ENCODE measurements at places on chromosomes 11 and 22.

DNA sequence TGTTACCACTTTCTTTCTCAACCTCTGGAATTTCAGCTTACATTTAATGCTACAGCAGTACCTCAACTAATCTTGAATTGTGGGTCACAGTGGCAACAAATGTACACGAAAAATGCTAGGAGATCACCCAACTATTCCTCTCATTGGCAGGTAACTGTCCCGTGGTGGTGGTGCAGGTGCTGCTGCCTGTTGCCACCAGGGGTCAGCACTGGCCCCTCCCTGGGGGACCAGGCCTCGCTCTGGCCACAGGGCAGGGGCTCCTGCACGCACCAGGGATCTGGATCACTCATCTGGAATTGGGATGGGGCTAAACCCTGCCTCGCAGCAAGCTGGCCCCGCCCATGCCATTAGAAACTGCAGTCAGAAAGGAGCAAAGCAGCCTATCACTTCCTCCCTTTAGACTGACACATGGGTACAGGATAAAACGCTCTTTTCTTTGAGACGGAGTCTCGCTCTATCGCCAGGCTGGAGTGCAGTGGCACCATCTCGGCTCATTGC is 6.9 kb upstream of the POLDIP3 start:
- DNase-seq: no peak

GRCh38 chr11:35042224-35042623 is 96.7 kb upstream of the CD44 start:
- no peak for DNase-seq

DNA sequence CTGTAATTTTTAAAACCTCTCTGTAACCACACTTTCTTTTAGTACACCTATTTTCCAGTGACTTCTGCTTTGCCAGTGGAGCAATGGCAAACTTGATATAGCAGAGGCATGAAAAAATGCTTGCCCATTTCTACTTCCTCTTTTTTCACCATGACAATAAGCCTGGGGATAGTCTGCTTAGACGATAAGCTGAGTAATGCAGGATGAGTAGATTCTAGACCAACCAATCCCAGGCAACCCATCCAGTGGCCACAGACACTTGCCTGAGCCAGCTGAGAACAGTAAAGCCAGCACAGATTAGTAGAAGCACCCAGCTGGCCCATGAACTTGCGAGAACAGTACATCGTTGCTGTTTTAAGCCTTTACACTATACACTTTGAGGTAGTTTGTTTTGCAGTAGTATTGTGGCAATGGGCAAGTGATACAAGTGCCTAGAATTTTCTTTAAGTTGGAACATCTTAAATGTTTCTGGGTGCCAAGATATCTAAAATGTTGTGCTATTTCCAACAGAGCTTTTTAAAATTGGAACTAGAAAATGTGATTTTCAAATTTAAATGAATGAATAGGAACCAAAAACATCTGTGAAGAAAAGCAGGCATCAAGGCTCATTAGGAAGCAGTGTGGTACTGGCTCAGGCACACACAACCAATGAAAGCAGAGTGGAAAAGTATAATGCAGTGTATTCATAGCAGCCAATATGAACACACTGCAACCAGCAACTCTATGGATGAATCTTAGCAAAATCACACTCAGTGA is 37.7 kb downstream of the DDI1 start:
- no peak for DNase-seq

DNA sequence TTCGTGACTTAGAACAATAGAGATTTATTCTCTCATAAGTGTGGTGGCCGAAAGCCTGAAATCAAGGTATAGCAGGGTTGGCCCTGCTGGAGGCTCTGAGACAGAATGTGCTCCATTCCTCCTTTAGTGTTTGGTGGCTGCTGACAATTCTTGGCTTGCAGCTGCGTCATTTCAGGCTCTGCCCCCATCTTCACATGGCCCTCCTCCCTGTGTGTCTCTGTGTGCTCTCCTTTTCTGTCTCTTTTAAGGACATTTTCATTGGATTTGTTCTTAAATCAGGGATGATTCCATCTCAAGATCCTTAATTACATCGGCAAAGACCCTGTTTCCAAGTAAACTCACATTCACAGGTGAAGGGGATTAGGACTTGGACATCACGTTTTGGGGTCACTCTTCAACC is 10.2 kb upstream of the APOL6 start:
- DNase-seq: no peak

- no peak for DNase-seq
Observed at GRCh38 chr11:118872403-118872821, 11.3 kb upstream of the CXCR5 start.

DNA sequence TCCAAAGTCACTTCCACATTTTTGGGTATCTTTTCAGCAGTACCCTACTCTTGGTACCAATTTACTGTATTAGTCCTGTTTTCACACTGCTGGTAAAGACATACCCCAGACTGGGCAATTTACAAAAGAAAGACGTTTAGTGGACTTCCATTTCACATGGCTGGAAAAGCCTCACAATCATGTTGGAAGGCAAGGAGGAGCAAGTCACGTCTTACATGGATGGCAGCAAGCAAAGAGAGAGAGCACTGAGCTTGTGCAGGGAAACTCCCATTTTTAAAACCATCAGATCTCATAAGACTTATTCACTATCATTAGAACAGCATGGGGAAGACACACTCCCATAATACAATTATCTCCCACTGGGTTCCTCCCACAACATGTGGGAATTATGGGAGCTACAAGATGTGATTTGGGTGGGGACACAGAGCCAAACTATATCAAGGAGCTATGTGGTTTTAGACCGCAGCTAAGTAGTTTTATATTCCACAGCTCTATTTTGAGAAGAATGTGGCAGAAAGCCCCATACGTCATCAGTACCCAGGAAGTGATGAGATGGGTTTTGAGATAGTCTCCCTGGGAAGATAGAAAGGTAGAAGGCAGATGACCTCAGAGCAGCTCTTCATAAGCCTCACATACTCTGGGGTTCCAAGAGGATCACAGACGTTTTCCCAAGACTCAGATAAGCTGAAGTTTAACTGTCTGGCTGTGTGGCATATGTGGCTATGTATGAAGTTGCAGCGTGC is 96.3 kb downstream of the APIP start:
- no peak for DNase-seq

DNA sequence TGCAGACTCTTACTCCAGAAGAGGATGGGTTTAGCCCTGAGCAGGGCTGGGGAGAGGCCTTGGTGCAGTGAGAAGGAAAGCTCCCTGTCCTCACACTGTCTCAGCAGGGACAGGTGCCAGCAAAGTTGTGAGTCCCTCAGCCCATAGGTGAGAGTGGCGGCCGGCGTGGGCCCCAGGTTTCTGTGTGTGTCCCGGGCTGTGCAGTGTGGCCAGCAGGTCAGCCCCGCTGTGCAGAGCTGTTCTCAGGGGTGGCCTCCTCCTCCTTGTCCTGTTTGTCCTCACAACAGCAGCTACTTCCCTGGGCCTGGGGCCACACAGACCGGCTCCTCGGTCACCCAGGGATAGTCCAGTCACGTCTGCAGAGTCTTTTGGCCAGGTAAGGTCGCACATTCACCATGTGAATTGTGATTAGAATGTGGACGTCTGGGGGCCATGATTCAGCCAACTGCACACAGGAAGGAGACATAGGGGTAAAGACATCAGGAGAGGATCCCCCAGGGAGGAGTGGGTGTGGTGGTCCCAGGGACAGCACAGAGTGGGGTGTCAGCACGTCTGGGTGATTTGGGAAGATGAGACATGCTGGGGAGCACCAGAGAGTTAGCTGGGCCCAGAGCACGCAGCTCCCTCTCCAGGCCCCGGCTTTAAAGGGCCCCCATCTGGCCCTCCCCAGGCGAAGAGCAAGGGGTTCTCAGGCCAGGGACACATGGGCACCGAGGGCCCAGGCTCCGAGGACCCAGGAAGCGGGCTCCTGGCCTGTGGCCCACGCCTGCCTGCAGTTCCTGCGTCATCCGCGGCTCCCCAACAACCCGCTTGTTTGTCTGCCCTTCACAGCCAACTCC is 81.6 kb downstream of the MYEOV start:
- no peak for DNase-seq
